Stimulated activated naive CD4-positive, alpha-beta T cell (primary cell): ENCODE measurements at places on chromosomes 1 and 21.

- DNase-seq: peak; percentile 39
Observed at GRCh38 chr1:150931773-150932172, 5.6 kb downstream of the SETDB1 start.

DNA sequence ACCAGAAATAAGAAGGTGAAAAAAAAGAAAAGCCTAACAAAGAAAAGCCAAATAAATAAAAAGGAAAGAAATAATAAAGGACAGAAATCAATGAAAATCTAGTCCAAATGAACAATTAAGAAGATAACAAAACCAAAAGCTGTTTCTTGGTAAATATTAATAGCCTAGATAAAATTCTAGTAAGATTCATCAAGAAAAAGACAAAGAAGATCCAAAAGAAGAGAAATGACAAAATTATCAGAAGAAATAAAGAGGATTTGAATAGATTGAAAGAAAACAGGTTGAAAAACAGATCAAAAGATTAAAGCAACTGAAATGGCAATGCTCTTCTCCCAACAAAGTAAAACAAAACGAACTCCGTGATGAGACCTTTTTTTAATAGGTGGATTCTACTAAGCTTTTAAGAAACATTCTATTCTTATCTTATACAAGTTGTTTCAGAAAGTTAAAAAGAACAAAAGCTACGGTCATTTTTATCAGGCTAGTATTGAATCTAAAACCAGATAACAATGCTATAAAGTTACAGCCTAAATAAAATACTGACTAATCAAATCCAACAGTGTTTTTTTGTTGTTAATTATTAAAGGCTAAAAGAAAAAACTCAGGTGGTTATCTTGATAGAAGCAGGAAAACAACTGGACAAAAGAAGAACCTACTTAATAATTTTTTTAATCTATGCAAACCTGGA, 50.9 kb downstream of the ENAH start:
- DNase-seq: no peak

DNA sequence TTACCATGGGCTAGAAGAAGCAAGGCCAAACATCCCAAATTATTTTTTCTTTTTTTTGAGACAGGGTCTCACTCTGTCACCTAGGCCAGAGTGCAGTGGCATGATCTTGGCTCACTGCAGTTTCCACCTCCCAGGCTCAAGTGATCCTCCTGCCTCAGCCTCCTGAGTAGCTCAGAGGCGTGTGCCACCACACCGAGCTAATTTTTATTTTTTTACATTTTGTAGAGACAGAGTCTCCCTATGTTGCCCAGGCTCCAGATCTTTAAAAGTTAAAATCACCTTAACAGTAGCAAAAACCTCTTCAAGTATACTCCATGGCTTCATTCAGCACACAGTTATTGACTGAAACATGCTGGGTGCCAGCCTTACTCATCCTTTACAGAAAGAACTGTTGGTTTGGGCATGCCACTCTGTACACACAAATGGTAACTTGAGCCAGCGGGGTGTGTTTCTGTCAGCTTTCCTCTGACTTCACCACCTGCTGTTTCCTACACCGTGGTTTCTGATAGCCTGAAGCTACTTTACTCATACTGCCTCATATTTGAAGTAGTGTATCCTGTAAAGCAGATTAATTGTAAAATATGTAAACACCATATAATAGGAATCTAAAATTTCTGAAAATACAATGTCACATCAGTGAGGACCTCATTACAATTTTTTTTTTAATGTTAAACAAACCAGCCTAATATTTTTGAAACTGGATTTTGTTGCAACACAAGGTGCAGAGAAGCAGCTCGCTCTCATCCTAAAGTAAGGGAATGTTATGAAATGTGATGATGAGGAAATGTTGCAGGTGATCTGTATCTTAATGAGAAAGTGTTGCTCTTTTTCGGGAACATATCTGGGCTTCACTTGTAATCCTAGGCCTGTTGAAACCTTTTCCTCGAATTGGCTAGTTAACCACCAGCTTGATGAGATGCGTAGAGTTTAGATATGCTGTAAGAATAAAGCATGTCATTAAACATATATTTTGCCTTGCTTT, 113.9 kb downstream of the ATP5PO start:
- no peak for DNase-seq

DNA sequence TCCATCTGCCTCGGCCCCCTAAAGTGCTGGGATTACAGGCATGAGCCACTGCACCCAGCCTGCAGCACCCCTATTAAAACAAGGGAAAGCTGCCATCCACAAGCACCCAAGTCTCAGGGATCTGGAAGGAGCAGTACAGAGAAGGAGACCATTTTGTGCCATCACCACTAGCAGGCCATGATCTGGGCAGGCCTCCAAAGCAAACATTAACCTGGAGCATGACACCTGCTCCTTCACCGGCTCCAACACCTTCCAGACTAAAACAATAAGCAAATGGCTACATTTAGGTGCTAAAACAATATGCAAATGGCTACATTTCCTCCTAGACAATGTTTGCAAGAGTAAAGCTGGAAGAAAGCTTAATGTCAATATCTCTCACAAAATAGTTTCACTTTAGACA, 16.7 kb downstream of the MEAF6 start:
- DNase-seq: no peak

DNA sequence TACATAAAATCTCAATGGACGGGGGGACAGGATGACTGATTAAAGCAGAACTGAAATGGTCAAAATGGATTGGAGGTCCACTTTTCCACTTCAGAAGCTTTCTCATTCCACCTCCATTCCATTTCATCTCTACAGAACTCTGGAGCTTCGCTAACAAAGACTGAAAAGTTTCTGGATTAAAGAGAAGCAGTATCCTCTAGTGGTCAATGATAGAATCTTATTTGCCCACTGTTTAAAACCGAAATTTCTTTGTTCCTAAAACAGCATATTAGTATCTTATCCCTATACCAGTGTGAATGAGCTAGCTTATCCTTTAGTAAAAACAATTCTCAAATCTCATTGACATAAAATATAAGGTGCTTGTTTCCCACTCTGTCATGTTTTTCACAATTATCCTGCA, 890.6 kb downstream of the KCNT2 start:
- DNase-seq: no peak

DNA sequence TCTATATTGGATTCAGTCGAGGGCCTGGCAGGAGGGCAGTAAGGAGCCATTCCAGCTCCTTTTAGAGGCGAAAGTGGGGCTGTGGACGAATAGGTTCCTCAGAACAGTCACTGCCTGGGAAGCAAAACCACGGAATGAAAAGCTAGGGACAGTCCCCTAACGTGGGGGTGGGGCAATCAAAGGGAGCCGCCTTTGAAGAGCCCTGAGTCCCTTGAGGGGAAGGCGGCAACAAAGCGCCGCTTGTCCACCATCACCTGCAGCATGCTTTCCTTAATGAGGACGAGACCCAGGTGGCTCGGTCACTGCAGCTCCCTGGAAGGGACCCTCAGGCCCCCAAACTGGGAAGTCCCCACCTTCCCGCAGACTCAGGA, 184.7 kb downstream of the ETS2 start:
- no peak for DNase-seq

DNA sequence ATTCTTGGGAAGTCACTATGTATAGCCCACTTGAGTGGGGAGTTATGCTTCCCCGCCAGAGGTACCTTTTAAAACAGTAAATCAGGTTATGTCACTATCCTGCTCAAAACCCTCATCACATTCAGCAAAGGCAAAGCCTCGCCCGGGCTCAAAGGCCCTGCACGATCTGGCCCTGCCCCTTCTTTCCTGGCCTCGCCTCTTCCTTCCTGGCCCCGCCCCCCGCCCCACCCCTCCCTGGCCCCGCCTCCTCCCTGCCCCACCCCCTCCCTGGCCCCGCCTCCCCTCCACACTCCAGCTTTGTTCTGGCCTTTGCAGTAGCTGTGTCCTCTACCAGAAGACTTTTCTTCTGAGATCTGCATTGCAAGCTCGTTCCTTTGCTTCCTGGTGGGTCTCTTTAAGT, 6.6 kb downstream of the LDLRAD2 start:
- peak; percentile 9 for DNase-seq

- no peak for DNase-seq
Observed at GRCh38 chr1:172373864-172374263, 46.6 kb upstream of the C1orf105 start.

GRCh38 chr1:243945727-243946126, 95.7 kb upstream of the AKT3 start:
- DNase-seq: no peak

- DNase-seq: no peak
Observed at GRCh38 chr21:42520628-42521253, 7.1 kb downstream of the SLC37A1 start.

- DNase-seq: no peak
Observed at GRCh38 chr1:2241820-2242219, 13.7 kb downstream of the SKI start.

GRCh38 chr1:13799502-13800283, 99.7 kb downstream of the PRDM2 start:
- no peak for DNase-seq

GRCh38 chr21:41610042-41610839, 102.3 kb upstream of the TMPRSS2 start:
- DNase-seq: no peak

DNA sequence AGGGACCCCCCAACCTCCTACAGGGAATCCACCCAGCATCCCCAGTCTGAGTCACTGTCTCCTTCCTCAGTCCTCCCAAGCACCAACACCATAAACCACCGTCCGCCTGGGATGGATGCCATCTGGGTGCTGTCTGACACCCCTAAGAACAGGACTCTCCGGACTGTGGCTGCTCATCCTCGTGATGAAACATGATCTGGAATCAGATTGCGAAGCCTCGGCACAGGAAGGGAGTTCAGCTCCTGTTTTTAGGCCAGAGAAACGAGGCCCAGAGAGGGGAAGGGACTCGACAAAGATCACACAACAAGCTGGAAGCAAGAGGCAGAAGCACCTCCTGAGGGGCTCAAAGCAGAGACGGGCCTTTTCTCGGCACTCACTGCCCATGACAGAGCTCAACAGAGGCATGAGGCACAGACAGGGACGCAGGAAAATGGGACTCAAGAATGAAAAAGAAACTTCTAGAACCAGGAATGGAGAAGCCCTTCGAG, 8.4 kb downstream of the KCNN3 start:
- DNase-seq: no peak

DNA sequence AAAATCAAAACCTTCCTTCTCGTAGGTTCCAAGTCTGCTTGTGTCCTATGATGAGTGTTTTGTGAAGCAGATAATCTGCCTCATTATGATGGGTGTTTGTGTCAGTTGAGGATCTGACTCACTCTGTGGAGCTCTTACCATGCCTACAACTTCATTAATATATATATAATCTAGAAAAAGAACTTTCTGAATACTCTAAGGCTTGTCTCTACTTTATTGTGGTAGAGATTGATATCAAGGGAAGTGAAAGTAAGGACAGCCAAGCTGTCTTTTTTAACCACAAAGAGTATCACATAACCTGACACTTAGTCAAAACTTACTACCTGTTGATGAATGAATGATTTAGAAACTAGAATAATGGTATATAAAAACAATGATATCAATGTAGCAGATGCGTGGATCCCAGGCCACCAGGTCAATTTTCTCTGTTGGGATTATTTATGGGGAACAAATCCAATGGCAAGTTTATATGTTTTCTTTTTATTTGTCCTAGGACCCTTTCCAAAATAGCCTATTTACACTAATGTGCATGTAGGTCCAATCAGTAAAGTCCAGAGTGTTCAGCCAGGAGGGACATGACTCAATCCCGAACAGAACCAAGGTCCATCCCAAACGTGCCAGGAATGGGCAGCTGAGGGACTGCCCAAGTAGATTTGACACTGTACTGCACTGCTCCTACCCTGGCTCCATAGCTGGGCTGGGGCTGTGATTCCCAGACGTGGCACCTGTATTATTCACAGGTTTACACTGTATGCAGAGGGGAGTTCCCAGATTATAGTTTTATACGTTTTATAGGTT, 182.3 kb upstream of the GREM2 start:
- no peak for DNase-seq

DNA sequence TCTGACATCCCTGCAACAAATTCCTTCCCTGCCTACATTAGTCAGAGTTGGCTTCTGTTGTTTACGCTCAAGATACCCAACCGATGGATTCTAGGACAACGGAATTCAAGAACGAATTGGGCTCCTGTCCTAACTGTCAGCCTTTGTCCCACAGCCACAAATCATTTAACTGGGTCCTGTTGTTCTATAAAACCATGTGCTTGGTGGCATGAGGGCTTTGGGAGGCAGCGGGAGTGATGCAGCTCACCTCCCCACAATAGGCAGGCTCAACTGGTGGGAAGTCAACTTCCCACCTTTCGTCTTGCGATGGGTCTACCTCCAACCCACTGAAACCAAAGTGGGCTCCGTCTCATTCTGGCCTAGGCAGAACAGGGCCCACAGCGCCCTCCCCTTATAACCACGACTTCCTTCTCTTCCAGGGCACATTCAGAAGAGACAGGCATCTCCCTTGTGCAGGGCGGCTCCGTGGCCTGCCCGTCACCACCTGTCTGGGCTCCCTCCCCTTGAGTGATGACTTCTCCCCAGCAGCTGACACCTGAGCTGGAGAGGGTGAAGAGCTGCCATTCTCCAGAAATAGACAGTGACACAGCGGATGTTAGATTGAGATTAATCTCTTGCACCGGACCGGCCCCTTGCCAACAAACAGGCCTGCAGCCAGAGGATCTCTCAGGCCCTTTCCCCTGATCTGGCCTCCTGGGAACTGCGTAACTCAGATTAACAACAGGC, 26.5 kb downstream of the LRRC38 start:
- DNase-seq: no peak

DNA sequence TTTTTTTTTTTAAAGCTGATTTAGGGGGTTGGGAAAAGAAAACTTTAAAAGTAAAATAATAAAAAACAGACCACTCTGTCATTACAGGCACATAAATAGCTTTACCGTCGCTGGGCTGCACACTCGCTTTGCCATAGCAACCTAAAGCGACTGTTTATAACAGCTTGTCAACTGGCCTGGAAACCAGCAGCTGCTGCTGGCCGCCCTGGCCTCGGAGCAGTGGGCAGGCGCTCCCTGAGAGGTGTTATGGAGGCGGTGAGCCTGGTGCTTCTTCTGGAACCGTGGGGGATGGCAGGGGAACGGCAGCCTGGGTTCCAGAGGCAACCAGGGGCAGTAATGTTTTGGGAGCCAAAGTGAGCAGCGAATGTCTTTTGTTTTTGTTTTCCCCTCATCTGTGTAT, 45.7 kb downstream of the ATP2B4 start:
- DNase-seq: no peak

DNA sequence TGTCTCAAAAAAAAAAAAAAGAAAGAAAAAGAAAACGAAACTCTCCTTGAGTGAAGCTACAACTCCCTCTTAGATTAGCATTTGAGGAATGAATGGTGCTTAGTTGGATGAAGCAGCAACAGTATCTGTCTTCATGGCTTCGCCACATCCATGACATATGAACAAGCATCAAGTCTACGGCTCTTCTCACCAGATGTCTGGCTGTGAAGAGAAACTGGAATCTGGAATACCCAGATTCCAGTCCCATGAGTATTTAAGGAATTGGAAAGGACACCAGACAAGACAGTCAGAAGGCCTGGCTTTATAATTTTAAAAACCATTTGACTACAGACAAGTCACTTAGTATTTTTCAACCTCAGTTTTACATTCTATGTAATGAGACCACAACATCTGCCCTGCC, 38.0 kb upstream of the TADA1 start:
- no peak for DNase-seq

- DNase-seq: no peak
Observed at GRCh38 chr1:65247419-65248359, 61.7 kb upstream of the DNAJC6 start.

GRCh38 chr1:217449370-217449769, 181.5 kb downstream of the GPATCH2 start:
- no peak for DNase-seq
